ENCODE measurements at places on chromosomes 1 and 21.

DNA sequence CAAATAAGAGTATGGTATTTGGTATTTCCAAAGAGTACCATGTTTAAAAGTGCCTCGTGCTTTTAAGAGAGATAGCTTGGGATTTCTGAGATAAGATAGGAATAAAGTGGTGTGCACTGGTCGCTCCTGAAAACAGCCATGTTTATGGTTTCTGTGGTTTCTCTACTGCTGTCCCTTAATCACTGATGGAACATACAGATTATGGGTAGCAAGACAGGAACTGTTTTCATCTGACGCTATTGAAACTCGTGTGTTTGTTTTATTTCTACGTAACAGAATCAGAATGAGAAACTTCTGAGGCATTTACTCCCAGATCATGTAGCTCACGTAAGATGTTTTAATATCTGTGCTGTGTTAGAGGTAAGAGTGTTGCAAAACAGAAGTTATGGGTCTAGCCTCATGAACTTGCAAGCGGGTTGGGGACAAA, 126.0 kb downstream of the KIAA0319L start:
- DNase-seq = no peak

GRCh38 chr1:89959719-89960118, 35.2 kb upstream of the ZNF326 start:
- DNase-seq = no peak

GRCh38 chr1:232019026-232019340, 392.4 kb downstream of the DISC1 start:
- no peak for DNase-seq

- no peak for DNase-seq
Observed at GRCh38 chr1:235127732-235128455, 743 bp downstream of the TOMM20 start.

DNA sequence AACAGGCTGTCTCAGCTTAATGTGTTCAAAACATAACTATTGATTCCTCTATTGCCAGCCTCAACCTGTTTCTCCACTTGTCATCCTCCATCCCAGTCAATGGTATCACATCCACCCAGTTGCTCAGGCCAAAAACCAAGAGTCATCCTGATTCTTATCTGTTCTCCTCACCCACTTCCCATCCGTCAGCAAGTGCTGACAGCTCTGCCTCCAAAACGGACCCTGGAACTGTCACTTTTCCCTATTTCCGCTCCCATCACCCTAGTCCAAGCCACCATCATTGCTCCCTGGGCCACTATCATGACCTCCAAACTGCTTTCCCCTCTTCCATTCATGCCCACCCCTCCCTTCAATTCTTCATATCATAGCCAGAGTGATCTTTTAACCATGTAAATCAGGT, 36.2 kb upstream of the IFFO2 start:
- DNase-seq = no peak

DNA sequence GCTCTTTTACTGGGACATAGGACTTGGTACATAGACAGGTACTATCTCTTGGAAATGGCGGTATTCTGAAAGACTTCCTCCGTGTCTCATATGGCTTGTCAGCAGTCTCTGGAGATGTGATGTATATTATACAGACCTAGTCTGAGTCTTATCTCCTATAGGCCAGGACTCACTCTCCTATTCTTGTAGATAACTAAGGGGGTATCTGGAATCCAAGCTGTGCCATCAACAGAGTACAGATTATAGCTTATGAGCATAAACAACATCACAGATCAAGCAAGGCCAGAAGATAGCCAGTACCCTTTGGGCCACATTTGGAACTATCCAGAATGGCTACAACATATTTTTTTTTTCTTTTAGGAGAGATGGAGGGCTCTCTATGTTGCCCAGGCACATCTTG, 16.1 kb upstream of the RIMKLA start:
- DNase-seq = no peak

DNA sequence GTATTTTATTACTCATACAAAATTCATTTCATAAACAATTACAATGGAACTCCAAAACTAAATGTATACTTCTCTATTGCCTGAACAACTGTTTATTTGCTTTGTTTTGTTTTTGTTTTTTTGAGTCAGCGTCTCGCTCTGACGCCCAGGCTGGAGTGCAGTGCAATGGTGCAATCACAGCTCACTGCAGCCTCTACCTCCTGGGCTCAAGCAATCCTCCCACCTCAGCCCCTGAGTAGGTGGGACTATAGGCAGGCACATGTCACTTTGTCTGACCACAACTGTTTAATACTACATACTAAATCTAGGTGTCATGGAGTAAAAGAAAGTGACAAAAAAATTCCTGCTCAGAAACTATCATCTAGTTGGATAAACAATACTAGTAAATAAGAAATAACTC, 49.3 kb downstream of the RAB3GAP2 start:
- no peak for DNase-seq

GRCh38 chr1:27525296-27526272, 35.6 kb upstream of the WASF2 start:
- no peak for DNase-seq

- no peak for DNase-seq
Observed at GRCh38 chr1:108551137-108551862, 8.6 kb upstream of the EEIG2 start.

GRCh38 chr1:109114342-109114674, 393 bp downstream of the ELAPOR1 start:
- DNase-seq = no peak

All from activated gamma-delta T cell treated with anti-CD3 and anti-CD28 coated beads, Interleukin-2, amount 50 U/mL, for 16 hours (primary cell).